ENCODE measurements at places on chromosomes 6 and 20.

DNA sequence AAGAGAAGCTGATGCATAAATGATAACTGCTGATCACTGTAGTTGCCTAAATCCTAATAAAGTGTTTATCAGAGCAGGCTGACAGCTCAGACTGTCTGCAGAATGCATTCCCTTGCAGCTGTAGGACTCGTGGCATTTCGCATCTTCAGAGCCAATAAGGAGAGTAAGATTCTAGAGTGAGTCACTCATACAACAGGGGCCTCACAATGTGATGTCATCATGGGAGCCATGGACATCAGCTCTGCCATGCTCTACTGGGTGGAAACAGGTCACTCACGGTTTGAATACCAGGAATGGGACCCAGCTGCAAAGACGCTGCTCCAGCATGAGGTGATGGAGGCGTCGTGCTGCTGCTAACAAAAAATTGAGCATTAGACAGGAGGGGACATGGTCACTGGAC, 7.4 kb downstream of the FAM209B start:
- DNase-seq, result no peak

- peak; percentile 34 for DNase-seq
These were observed 27.7 kb downstream of the TFEB start for GRCh38 chr6:41707565-41708200.

DNA sequence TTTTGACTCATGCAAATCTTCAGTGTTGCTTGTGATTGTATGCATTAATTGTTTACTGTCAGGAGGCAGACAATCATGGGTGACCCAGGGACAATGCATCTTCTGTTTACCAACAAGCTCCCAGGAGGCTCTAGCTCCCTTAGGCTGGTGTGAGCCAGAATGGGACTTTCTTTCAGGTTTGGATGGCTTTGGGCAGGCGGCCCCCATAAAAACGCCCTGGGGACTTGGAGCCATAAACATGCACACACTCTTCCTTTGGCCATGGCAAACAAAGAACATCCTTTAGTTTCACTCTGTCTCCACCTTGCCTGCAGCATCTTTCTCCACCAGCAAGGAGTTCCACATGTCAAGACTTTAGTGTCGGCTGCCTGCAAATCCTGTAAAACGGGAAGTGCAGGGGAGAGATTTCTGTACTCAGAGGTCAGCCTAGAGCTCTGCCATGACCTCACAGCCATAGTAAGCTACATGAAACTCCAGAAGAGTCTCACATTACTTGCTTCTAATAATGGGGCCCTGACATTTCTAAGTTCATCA, 127.6 kb downstream of the MAP3K7 start:
- no peak for DNase-seq

DNA sequence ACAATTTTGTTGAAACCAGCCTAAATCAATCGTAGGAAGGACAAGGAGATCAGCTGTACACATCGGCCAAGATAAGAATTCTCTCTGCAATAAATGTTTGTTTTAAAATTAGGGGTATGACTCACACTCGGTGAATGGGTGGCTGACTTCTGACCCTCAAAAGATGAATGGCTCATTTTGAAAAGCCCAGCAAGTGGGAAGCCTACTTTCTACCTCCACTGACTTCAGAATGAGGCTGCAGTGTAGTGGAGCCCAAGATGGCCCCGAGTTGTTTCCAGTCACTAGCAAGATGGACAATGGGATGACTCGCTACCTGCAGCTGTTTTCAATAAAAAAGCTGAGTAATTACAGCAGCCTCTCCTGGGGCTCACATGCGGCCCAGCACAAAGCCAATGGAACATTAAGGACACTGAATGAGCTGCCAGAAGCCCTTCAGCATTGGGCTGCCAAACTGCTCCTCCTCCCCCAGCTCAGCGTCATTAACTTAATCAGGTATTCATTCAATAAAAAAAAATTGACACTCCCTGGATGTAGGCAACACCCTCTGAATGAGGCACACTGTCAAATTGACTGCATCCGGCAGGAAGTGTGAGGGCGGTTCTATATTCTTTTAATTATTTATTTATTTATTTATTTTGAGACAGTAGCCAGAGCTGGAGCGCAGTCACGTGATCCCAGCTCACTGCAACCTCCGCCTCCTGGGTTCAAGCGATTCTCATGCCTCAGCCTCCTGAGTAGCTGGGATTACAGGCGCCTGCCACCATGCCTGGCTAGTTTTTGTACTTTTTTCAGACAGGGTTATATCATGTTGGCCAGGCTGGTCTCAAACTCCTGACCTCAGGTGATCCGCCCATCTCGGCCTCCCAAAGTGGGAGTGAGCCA, 107.3 kb downstream of the GMPR start:
- DNase-seq, result no peak

- DNase-seq, result no peak
These were observed 455.9 kb upstream of the MARCKS start for GRCh38 chr6:113401231-113401630.

DNA sequence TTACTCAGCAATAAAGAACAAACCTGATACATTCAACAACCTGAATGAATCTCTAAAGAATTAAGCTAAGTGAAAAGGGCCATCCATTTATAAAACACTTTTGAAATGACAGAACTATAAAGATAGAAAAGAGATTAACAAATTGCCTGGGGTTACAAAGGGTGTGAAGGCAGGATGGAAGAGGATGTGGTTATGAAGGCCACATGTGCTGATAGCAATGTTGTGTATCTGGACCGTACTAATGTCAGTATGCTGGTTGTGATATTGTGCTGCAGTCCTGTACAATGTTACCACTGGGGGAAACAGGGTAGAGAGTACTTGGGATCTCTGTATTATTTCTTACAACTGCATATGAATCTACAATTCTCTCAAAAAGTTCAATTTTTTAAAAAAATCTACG, 36.4 kb downstream of the ELOVL5 start:
- DNase-seq, result no peak

All from activated CD4-positive, alpha-beta T cell treated with anti-CD3 and anti-CD28 coated beads, Interleukin-2, amount 50 U/mL, for 48 hours (primary cell).